ENCODE measurements at places on chromosomes 16 and 17. TPM values are rescaled to one million over a fixed set of nuclear protein-coding genes. Genes with fewer than 3 reads are reported as not detected.

The EVI2B gene
- polyA plus RNA-seq = 2.2 TPM

- peak; percentile 96 for DNase-seq
These were observed at the start of gene PSMD11 for GRCh38 chr17:32444301-32445073. Gene PSMD11, plus strand, starts transcription at chr17:32444510. Its CDS starts 14 bp downstream, at chr17:32444524.

DNA sequence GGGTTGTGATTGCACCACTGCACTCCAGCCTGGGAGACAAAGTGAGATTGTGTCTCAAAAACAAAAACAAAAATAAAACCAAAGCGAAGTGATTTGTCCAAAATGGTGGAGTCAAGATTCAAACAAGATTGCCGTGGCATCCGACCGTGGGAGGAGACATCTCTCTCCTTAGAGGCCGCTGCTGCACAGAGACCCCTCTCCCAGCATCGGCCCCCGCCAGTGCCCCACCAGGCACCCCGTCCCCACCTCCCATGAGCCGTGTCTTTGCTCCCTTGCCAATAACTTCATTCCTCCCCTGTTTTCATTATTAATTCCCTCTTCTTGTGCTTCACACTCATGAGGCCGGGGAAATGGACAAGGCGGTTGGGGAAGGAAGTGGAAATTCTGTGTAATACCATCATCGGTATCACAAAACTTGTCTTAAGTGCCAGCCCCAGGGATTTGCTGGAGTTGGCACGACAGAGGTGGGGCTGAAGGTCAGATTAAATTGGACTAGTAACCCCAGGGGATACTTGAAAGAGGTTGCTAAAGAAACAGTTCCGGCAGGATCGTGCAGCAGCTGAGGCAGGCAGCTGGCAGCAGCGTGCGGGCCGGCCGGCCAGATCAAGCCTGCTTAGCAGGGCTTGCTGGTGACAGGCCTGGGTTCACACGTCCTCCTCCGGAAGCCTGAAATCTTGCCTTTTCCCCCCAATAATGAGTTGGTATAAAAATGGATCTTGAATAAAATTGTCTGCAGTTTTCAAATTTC is 66.8 kb downstream of the RTN4RL1 start:
- DNase-seq = no peak

The TLCD2 gene
- 4.1 TPM for polyA plus RNA-seq

DNA sequence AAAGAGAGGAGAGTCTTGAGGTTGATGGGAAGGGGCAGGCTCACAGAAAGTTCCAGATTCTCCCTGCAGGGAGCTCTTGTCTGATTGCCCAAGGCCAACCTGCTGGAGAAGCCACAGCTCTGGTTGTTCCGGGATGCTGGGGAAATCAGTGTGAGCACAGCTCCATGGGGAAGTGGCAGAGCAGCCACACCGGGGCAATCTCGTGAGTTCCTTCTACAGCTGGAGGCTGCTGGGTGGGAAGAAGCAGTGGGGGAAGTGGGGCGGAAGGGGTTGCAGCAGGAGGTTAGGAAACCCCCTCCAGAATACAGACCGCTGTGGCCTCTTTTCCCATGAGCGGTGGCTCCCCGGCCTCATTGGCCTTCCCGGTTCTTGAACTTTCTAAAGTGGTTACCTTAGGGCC is 34.0 kb downstream of the KIAA0513 start:
- no peak for DNase-seq

DNA sequence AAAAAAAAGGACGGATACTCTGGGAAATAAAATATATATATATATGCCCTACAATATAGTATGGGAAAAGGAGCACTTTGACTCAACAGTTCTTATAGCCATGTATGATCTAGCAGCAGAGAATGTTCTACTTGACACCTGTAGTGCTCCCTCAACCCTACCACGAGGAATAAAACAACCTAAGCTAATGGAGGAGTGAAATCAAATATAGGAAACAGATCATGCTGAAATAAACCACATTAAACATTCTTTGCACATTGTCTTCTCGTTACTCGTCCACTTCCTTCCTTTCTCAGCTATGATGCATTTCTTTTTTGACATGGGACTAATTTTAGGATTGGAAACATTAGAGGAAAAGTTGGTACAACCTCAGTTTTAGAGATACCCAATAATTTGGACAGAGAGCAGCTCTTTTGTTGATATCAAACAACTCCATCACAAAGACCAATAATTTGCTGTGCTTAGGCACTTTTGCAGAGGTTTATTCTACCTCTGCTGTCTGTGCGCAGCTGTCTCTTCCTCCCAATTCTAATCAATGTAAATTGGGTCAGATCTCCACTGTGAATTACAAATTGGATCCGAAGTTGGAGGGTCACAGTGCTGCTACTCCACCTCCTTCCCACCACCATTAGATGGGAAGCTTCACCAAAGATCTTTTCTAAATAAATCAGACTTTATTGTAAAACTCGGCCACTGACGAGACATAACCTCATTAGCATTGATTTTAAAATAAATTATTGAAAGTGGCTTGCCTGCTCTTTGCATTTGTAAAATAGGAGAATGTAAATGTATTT is 65.8 kb downstream of the SNX11 start:
- no peak for DNase-seq

DNA sequence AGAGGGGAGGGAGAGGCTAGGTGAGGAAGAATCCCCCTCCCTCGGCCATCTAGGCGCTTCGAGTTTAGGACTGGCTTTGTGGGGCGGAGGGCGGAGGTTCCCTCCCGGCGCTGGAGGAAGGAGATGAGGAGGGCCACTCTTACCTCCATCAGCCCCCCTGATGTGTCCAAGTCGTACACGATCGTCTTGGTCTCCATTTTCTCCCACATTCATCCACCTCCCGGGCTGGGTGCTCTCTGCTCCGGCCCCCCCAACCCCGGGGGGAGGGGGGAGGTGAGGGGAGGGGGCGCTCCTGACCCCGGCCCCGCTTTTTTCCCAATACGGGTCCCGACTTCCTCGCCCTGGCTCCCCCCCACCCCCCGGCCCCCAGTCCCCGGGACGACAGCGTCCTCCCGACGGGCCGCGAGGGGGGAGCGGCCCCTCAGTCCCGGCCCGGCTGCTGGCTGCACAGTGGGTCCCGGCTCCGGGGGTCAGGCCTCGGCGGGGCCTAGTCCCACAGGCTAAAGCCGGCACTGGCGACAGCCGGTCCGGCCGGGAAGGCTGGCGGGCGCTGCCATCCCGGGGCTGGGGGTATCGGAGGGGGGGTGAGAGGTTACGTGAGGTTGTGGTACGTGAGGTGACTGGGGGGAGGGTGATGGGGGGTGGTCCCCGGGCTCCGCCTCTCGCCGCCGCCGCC is 428 bp downstream of the PHF12 start:
- DNase-seq = no peak
